ENCODE measurements at places on chromosomes 1 and 21.

DNA sequence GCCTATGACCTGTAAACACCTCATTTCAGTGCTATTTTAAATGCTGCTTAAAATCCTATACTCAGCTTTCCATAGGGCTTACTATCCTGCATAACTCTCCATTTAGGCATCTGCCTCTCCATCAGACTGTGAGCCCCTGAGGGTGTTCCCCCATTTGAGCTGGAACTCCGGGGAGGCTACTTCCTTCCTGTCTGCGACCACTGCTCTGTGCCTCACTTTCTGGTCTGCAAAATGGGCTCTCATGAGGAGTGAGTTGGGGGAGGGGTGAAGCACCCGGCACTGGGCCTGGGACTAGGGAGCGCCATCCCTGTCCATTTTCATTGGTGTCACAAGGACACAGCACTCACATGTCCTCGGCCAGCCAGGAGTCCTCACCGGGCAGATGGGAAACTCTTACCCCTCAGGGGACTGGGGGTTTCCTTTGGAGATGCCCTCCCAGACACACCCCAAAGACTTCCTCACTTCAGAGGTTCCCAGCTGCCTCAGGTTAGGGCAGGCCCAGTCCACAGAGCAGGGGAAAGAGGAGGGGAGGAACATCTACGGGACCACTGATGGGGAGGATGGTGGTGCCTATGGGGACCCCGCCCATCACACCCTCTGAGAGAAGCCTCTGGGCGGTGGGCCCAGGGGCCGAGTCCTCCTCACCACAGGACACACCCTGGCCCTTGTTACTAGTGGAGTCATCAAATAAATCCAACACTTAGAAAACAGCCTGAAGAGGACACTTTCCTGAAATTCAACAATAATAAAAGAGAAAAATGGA is 134.9 kb downstream of the MATN1 start:
- DNase-seq = no peak

- no peak for DNase-seq
Observed at GRCh38 chr1:21550097-21550496, 40.9 kb downstream of the ALPL start.

- no peak for DNase-seq
Observed at GRCh38 chr1:210738256-210738655, 395.7 kb downstream of the KCNH1 start.

DNA sequence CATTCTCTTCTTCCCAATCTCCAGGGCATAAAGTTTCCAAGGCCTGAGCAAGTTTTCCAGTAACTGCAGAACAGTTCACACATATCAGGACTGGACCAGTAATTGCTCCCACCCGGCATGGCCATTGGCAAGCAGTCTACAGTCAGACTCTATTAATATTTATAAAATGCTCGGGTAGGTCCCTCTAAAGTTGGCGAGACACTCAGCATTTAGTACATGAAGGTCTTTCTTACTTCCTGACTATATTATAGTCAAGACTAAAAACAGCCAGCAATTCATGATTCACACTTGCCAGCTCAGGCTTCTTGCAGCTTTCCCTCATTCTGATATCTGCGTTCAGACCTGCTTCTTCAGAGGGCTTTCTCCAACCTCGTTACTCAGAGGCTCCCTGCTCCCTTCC is 25.4 kb downstream of the GADD45A start:
- DNase-seq = no peak
